ENCODE measurements at places on chromosomes 2 and 18.

DNA sequence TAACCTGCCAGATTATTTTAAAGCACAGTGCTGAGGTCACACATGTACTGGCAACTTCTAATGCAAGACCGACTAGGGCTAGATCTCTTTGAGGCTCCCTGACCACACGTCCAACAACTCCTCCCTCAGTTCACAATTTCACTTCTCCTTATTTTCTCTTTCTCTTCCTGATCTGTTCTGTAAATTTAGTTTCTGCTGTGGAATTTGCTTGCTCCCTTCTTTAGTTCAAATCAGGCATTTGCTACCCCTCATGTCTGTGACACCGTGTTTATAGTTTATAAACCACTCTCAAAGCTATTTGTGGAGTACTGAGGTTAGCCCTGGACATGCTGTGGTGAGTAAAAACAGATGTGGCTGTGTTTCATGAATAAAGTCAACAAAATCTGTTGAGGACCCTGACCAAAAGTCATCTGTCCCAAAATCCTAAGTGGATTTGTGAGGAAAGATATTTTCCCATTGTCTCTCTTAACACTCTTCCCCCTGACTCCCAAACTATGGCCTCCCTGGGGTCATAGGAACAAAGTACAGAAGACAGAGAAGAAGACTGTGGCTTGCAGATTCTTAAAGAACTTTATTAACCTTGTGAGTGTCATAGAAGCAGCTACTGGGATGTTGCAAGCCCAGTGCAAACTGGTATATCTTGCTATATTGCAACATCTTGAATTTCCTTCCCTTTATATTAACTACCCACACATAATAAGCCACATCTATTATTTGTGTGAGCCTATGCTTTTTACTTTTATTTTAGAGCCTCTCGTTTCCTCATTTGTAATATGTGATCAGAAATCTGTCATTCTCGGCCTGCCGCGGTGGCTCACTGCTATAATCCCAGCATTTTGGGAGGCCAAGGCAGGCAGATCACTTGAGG is 3.5 kb upstream of the NAGK start:
- no peak for DNase-seq

DNA sequence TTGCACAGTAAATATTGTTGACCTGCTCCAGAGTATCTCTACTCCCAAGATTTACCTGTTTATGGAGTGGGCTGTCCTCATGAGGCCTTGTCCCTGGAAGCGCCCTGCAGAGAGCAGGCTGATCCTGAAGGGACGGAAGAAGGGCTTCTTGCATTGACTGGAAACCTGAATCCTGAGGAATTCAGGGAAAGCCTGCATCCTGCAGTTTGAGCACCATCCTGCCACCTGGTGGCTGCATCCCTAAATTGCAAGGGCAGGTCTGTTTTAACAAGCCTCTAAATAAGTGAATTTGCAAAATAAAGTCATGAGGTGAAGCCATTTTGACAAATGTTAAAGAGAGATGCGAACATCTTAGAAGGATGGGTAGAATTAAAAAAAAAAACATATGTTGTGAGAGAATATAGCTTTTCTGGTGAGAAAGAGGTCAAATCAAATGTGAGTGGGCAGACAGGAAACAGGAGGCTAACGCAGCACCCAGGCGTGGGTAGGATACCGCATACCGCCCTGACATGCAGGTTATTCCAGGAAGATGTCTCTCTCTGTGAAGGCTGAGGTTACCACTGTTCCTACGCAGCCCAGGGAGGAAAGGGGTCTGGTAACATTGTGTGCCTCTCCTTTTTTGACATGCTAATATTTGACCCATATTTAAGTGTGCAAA is 754.9 kb downstream of the RNF144A start:
- DNase-seq: no peak

DNA sequence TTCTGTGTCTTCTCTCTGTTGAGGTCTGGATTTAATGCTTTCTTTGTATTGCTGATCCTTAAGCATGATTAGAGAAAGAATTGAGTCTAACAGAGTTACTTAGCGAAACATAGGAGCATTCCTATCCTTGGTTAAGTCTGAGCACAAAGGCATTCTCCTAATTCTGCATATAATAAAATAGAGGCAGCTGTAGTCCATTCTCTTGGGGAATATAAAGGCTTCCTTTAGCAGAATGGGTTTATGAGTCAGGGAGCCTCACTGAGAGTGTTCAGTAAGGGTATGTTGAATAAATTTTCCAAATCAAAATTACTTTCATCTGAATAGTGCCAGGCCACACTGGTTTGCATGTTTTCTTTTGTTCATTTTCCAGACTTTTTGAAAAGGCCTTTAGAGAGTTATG is 101.5 kb downstream of the GALNT1 start:
- no peak for DNase-seq

- DNase-seq: no peak
Measured at GRCh38 chr2:171522052-171522787, at the start of gene CYBRD1. CYBRD1 (plus strand) TSS chr2:171522474; CDS start chr2:171522546, 72 bp downstream.

GRCh38 chr18:62318228-62319180 is 6.6 kb upstream of the TNFRSF11A start:
- DNase-seq: no peak

GRCh38 chr2:137521653-137522619 is 442.3 kb upstream of the HNMT start:
- DNase-seq: no peak

GRCh38 chr2:23567161-23567756 is 182.3 kb downstream of the KLHL29 start:
- no peak for DNase-seq

DNA sequence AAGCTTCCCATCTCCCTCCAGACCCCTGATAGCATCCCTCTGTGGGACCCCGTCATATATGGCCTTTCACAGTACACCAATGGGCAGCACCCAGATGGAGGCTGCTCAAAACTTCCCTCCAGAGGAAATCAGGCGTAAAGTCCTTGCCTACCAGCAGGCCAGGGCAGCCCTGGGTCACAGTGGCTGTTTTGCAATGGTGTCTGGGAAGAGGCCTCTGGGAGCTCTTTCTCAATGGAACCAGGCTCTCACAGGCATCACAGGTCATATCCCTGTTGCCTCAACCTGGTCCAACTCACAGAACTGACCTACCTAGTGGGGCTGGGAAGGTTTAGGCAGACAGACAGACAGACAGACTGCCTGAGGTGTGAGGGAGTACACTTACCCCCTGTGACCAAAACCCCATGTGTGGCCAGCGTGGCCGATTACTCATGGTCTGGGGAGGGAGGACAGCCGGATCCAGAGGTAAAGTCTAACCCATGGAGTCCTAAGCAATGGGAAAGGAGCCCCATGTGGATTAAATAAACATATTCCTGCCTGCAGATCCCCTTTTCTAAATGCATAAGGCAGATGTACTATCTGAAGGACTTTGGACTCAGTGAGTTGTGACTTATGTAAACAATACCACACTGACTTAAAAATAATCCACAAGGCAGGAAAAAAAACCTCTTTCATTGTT is 58.2 kb downstream of the BCL2L11 start:
- DNase-seq: no peak

GRCh38 chr18:3596637-3597384 is 146.8 kb downstream of the TGIF1 start:
- no peak for DNase-seq

- DNase-seq: no peak
Measured at GRCh38 chr2:242034996-242035814, 165.7 kb downstream of the RTP5 start.
